ENCODE measurements at places on chromosomes 4 and X.

- H3K4me1 ChIP-seq, result no peaks in the 10 kb centered on the region
- H3K36me3 ChIP-seq, result no peaks in the 10 kb centered on the region
- H3K4me3 ChIP-seq, result no peak overlapping the region
- H3K27ac ChIP-seq, result no peak overlapping the region
These were observed 396.5 kb downstream of the DTHD1 start for GRCh38 chr4:36677874-36678273.

- H3K27me3 ChIP-seq, result peaks cover 8% of the 10 kb centered on the region
- H3K36me3 ChIP-seq, result no peaks in the 10 kb centered on the region
- H3K4me1 ChIP-seq, result no peaks in the 10 kb centered on the region
- no peak for DNase-seq
- no peak overlapping the region for H3K4me3 ChIP-seq
- H3K27ac ChIP-seq, result no peak overlapping the region
These were observed 79.3 kb downstream of the DTHD1 start for GRCh38 chr4:36360755-36361154.

DNA sequence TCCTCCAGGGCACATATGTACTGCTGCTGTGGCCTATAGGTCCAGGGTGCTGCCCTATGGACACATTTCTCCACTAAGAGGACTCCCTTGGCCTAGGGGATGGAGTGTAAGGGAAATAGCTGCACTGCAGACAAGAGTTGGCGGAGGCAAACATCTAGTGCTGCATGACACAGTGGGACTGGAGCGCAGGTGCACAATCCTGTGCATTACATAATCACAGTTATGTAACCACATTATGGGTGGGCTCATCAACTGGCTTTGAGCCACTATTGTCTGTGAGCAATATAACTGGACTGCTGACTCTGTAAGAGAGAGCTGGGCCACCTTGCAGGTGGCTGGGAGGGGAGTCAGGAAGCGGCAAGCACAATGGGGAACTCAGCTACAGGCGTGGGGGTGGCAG, 3.2 kb upstream of the TIGD2 start:
- H3K4me3 ChIP-seq, result no peak overlapping the region
- peaks cover 18% of the 10 kb centered on the region for H3K27me3 ChIP-seq
- no peak overlapping the region for H3K27ac ChIP-seq
- peaks cover 19% of the 10 kb centered on the region for H3K4me1 ChIP-seq
- H3K36me3 ChIP-seq, result peaks cover 6% of the 10 kb centered on the region
- DNase-seq, result no peak

DNA sequence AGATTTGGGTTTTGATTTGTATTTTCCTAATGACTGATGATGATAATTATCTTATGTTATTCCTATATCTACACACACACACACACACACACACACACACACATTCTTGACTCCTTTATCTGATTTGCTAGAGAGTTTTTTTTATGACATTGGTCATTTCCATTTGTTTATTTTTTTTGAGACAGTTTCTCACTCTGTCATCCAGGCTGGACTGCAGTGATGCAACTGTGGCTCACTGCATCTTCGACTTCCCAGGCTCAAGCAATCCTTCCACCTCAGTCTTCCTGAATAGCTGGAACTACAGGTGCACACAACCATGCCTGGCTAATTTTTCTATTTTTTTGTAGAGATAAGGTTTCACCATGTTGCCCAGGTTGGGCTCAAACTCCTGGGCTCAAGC, 6.7 kb downstream of the ZNF81 start:
- H3K27me3 ChIP-seq, result no peaks in the 10 kb centered on the region
- H3K4me3 ChIP-seq, result no peak overlapping the region
- no peak overlapping the region for H3K27ac ChIP-seq
- H3K4me1 ChIP-seq, result peaks cover 6% of the 10 kb centered on the region

GRCh38 chrX:130952266-130953043, 49.4 kb upstream of the ENOX2 start:
- DNase-seq, result no peak
- H3K27ac ChIP-seq, result no peak overlapping the region
- H3K4me1 ChIP-seq, result no peaks in the 10 kb centered on the region
- peaks cover 6% of the 10 kb centered on the region for H3K27me3 ChIP-seq
- no peak overlapping the region for H3K4me3 ChIP-seq

DNA sequence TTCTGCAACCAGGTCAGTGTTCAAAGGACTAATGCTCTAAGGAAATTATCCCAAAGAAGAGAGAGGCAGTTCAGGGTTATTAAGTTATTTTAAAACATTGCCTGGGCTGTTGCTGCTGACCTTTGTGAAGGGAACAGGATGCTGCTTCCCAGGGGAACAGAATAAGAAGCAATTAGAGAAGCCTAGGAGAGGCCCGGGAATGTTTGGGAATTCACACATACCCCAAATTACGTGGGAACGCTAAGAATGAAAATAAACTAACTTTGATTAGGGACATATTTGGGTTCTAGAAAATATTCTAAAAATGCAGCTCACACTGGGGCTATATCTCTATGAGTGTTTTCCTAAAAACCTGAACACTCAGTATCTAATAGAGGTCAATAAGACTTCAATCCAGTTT, 243.1 kb upstream of the FTHL17 start:
- no peaks in the 10 kb centered on the region for H3K36me3 ChIP-seq
- H3K27me3 ChIP-seq, result no peaks in the 10 kb centered on the region
- H3K27ac ChIP-seq, result no peak overlapping the region
- H3K4me1 ChIP-seq, result no peaks in the 10 kb centered on the region
- no peak for DNase-seq

GRCh38 chr4:78711676-78712075, 64.5 kb upstream of the BMP2K start:
- H3K4me3 ChIP-seq, result no peak overlapping the region
- no peaks in the 10 kb centered on the region for H3K4me1 ChIP-seq
- H3K36me3 ChIP-seq, result no peaks in the 10 kb centered on the region
- DNase-seq, result no peak

GRCh38 chr4:40329805-40330204, 5.3 kb upstream of the CHRNA9 start:
- H3K4me3 ChIP-seq, result no peak overlapping the region
- H3K36me3 ChIP-seq, result no peaks in the 10 kb centered on the region

DNA sequence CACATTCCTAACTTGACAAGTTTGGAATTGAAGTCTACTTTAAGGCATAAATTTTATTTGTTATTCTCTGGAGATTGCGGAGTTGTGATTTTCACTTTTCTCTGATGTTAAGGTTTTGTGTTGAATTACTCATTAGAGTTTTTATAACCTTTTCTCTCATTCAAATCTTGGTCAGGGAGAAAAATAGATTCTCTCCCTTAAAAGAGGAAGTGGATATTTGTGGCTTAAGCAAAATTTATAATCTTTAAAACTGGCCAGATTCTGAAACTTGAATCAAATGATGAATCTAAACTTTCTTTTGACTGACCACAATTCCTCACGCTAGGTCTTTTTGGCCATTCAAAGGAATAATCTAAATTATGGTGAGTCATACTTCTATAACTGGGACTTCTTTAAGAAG, 361.4 kb downstream of the TEX13C start:
- DNase-seq, result no peak
- H3K27ac ChIP-seq, result no peak overlapping the region
- H3K4me3 ChIP-seq, result no peak overlapping the region
- no peaks in the 10 kb centered on the region for H3K36me3 ChIP-seq

DNA sequence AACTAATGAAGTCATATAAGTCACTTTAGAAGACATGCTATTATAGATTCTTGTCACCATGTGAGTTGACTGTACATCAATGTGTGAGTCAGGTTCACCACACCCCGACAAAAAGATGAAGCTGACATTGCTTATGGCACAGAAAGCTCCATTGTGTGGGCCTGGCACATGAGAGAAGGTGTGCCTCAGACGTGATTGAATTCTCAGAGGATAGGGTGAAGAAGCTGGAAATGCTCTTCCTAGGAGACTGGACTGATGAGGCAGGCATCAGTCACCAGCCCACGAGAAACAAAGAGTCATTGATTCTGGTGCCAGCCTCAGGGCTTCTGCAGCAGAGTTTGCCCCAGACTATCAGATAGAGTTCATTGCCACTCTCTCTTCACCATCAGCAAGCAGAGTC, 35.9 kb upstream of the LRAT start:
- no peaks in the 10 kb centered on the region for H3K4me1 ChIP-seq
- H3K36me3 ChIP-seq, result no peaks in the 10 kb centered on the region
- no peak for DNase-seq
- H3K4me3 ChIP-seq, result no peak overlapping the region

GRCh38 chrX:101417190-101417589, 9.2 kb downstream of the HNRNPH2 start:
- peak overlapping the region; percentile 86 for H3K4me3 ChIP-seq
- peaks cover 10% of the 10 kb centered on the region for H3K36me3 ChIP-seq
- H3K4me1 ChIP-seq, result peaks cover 29% of the 10 kb centered on the region
- H3K27me3 ChIP-seq, result no peaks in the 10 kb centered on the region

All from T-helper 2 cell treated with Interferon-gamma antibody and Interleukin-4, amounts not matched to agents 5 μg/mL and 100 μg/mL, for 36 hours (primary cell).